ENCODE measurements at places on chromosomes 13 and 19.

DNA sequence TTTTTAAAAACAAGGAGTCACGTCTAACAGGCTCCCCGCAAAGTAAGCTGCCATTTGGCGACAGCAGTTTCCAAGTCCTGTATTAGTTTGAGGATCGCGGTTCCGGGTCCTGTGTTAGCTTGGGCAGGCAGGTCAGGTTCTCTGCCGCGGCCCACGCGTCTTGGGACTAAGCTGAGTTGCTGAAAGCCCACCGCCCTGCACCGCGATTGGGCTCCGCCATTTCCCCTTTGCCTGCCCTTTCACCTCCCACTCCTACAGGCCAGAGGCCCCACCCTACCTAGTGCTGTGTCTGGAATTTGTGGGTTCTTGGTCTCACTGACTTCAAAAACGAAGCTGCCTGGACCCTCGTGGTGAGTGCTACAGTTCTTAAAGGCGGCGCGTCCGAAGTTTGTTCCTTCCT is 6.8 kb downstream of the PARP4 start:
- no peak for DNase-seq

- no peak for DNase-seq
These were observed 1.3 kb downstream of the HMG20B start for GRCh38 chr19:3573858-3574637.

- peak; percentile 22 for DNase-seq
These were observed 485 bp upstream of the ZNF845 start for GRCh38 chr19:53333066-53333462.

DNA sequence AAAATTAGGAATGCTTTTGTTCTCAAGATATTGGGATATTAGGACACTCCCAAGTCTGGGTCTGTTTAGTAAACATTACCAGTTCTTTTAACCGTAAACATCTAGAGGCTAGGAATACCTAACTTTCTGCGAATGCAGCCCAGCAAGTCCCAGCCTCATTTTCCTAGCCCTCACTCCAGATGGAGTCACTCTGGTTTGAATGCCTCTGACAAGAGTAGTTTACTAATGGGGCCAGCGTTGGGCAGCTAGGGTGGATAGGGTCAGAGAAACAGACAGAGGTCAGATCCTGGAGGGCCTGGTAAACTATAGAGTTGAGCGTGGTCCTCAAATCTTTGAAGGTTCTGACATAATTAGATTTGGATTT is 53.6 kb downstream of the WDFY2 start:
- no peak for DNase-seq

DNA sequence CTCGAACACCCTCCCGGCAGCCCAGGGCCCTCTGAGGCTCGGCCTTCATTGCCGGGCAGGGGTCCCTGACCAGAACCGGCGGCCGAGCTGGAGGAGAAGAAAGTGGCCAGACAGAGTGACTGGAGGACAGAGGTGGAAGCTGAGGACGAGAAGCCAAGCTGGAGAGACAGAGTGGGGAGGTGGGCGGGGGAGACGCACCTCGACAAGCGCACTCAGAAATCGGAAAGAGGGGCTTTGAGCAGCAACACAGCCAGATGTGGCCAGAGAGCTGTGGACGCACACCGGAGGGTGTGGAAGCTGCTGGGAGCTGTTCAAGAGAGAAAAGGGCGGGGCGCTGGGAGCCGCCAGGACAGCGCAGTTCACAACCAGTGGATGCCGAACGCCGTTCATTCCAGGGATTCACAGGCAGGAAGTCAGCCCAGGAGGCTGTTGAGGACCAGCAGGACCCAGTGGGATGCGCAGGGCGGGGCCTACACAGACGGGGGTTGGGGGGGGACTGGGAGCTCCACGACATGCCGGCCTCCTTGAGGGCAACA is 28.2 kb upstream of the C13orf46 start:
- DNase-seq = no peak

DNA sequence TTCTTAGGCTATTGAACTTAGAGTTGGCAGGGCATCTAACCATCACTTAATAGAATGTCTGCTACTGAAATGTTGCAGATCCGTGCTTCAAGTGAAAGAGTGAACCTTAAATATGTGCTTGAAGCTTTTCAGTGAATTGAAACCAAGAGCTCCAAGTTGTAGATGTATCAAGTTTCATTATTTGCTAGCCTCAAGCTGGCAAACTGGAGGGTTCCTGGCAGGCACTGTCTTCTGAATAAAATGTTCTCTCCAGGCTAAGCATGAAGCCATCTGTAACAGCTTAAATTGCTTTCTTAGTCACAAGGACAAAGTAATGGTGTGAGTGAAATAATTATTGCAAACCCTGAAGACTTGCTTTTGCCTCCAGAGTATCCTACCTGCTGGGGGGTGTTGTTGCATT is 415.0 kb upstream of the SPRY2 start:
- DNase-seq = no peak
